ENCODE measurements at places on chromosomes 2 and 18.

- no peak for DNase-seq
These were observed 463.4 kb downstream of the EIPR1 start for GRCh38 chr2:2914252-2914651.

- DNase-seq: no peak
These were observed 408.2 kb upstream of the MYT1L start for GRCh38 chr2:2739231-2739795.

DNA sequence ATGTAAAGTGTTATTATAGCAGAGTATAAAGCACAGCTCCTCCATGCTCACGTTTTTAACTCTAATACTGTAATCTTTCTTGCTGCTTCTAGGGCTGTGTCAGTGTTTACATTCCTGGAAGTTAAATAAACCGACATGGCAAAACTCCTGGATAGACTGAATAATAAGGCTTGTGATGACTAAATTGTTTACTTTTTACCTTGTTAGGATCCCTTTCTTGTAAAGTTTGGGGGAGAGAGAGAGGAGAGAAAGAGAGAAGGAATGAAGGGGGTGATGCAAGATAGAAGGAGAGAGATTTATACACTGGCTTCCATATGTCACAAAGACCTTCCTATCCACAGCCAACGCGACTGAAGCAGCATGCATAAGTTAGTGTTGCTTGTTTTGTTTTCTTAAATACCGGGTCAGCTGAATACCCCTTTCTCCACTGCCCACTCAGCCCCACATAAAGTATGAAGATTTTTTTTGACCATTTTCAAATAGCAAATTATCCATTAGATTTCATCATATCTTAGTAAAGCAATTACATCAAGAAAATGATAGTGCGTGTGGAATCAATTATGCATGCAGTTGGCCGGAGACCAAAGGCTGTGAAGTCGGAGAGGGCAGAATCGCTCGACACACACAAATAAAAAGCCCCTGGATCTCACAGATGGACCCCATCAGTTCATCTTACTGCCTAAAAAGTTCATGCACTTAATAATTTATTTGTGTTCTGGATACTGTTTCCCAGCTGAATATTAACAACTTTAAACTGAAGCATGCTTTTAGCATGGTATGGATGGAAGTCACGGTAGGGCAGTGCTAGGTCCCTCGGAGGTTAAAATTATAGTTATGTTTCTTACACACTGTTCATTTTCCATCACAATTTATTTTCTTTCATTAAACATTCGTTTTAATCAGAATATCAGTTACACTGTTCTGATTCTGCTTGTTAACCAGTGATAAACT lies 20.1 kb downstream of the BCL11A start:
- DNase-seq: no peak

DNA sequence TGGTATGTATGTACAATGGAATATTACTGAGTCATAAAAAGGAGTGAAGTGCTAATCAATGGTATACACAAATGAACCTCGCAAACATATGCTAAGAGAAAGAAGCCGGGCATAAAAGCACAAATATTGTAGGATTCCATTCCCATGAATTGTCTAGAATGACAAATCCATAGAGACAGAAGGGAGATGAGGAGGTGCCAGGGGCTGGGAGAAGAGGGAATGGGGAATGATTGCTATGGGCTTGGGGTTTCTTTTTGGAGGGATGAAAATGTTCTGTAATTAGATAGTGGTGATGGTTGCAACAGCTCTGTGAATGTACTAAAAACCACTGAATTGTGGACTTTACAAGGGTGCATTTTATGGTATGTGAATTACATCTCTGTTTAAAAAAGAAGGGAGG lies 73.5 kb downstream of the GLI2 start:
- no peak for DNase-seq

DNA sequence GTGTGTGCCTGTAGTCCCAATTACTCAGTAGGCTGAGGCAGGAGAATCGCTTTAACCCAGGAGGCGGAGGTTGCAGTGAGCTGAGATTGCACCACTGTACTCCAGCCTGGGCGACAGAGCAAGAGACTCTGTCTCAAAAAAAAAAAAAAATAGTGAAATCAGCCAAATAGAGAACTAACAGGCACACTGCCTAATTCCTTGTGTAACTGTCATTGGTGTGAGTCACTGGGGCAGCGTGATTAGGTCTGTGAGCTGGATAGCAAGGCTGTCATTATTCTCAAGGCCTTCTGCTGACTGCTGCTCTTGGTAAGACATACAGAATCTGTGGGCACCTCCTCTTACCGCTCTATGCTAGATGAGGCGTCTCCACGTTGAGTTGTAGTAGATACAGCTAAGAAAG lies 270.3 kb downstream of the NEDD4L start:
- DNase-seq: no peak

DNA sequence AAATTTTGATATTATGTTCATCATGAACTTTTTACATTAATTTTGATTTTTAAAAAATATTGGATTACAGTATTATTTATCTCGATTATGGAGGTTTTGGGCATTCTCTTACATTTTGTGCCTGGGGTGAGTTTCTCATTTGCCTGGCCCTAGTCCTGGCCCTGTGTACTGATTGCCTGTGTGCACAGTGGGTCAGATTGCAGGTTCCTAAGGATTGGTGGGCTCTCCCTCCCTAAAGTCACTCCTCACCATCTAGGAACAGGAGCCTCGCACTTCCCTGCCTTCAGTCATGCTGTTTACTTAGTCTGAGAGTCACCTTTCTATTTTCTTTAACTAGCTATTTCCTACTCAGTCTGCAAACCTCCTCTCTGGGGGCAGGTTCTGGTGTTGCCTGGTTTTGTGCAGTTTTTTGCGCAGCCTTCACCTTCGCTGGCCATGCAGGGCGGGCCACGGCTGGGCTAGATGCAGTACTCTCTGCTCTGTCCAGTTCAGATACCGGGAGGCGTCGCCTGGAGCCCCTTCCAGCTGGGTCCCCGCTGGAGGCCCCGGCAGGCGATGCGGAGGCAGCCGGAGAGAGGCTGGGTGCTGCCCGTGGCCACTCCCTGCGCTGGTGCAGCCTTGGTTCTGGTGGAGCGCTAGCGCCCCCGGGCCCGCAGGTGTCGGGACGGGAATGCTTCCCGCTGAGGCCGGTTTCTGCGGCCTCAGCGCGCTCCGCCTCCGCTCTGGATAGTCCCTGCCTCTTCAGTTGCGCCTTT lies 23.3 kb upstream of the MC5R start:
- DNase-seq: peak; percentile 17

DNA sequence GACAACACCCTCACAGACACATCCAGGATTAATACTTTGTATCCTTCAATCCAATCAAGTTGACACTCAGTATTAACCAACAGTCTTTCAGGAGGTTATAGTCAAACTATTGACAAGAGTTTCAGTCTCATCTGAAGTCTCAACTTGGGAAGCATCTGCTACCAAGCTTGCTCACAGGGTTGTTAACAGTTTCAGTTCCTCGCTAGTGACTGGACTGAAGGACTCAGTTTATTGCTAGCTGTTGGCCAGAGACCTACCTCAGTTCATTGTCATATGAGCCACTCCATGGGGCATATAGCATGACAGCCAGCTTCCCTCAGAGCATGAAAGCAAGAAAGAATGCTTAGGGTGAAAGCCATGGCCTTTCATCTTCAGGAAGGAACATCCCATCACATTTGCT lies 228.6 kb downstream of the EPHA4 start:
- DNase-seq: no peak

GRCh38 chr2:120448436-120448835 lies 102.5 kb downstream of the INHBB start:
- DNase-seq: no peak

- DNase-seq: no peak
These were observed 6.1 kb downstream of the PLEK start for GRCh38 chr2:68371138-68371537.

DNA sequence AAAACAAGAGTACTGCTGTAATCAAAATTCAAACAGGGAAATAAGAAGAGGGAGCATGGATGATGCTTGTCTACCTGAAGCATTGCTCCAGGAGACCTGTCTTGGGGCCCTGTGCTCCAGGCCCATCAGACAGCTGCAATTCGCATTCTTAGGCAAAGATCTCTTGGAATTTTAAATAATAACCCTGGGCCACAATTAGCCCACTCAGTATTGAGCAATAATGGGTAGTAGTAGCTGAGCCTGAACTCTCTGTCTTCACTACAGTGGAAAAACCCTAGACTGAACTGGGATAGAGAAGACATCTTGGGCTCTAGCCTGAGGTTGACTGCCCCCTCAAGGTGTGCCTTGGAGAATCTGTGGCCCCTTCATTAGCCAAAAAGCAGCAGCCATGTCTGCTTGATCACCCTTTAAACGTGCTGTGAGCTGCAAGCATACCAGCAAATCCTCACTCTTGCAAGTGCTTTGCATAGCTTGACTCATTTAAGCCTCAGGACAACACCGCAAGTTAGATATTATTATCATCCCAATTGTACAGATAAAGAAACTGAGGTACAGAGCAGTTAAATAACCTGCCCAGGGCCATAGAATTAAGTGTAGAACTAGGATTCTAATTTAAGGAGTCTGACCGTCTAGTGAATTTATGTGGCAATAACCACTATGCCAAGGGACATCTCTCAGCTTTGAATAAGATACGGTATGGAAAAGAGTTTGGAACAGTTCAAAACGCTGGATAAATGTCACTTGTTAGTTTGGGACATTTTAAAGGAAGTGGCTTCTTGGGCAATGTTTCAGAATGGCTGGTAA lies 69.0 kb downstream of the DDX1 start:
- DNase-seq: no peak

- no peak for DNase-seq
These were observed 48.1 kb upstream of the PKDCC start for GRCh38 chr2:41999592-42000281.

GRCh38 chr18:13530879-13531387 lies 195.4 kb downstream of the FAM210A start:
- DNase-seq: no peak

DNA sequence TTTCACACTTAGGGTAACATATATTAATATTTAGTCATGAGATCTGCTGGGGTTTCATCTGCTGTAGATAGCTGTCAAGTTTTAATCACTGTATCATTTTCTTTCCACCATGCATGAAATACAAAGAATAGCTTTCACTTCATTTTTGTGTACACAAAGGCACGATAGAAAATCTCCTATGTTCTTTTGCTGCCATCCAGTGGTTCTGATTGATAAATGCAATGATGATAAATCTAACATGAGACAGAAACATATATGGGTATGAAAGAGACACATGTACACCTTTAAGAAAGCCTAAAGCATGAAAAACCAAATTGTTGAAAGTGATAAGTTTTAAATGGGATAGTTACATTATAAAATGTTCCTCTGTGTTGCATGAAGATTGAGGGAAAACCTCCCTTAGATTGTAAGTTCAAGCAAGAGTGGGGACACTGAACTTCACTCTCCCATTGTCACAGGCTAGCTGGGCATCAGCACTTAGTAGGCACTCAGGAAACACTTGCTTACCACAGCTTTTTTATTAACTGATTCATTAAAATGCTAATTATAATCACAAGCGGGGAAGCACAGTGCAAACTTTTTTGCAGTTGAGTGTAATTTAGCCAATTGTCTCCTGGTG lies 31.2 kb downstream of the C1D start:
- DNase-seq: no peak

DNA sequence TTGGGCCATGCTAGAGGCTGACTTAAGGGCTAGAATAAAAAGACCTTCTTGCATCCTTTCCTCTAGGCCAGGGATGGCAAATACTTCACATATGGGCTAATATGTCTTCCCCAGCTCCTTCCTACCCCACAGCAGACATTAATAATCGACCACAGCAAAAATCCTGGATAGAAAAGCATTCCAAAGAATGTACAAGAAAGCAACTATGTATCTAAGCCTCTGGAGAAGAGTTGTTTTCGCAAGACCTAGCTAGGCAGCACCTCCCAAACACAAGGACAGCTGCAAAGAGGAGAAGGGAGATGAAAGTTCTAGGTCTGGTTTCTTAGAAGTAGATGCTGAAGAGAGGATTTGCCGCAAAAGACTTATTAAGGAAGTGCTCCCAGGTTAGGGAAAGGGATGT lies 372.6 kb downstream of the SLC4A3 start:
- no peak for DNase-seq

DNA sequence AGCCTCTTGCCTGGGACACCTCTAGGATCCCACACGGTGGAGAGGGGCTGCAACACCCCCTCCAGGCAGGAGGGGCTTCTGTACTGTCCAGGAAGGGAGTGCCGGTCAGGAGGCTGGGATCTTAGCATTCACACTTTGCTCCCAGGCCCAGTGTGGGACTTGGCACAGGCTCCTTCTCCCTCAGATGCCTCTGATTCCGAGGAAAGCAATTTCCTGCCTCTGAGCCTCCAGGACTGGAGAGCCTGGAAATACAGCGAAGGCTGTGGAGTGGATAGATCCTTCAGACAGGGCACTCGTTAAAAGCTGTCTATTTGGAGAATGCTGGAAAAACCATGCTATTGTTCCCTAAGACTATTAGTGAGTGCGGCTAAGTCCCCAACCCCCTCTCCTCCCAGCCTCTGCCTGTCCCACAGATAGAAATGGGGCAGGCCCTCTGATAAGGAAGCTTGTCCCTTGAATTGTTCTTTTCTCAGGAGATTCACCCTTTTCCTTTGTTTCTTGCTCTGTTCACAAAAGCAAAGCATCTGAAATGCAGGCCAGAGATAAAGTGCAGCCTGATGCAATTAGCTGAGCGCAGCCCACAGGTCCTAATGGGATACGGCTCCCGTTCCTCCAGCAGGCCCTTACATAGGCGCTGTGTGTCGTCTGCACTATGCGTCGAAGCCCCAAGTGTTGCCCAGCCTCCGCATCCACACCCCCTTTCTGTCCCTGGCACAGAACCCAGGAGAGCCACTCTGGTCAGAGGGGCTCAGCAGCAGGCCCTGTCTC lies 252.2 kb downstream of the KLHL29 start:
- no peak for DNase-seq

- DNase-seq: no peak
These were observed 101.6 kb downstream of the LBH start for GRCh38 chr2:30332791-30333453.

DNA sequence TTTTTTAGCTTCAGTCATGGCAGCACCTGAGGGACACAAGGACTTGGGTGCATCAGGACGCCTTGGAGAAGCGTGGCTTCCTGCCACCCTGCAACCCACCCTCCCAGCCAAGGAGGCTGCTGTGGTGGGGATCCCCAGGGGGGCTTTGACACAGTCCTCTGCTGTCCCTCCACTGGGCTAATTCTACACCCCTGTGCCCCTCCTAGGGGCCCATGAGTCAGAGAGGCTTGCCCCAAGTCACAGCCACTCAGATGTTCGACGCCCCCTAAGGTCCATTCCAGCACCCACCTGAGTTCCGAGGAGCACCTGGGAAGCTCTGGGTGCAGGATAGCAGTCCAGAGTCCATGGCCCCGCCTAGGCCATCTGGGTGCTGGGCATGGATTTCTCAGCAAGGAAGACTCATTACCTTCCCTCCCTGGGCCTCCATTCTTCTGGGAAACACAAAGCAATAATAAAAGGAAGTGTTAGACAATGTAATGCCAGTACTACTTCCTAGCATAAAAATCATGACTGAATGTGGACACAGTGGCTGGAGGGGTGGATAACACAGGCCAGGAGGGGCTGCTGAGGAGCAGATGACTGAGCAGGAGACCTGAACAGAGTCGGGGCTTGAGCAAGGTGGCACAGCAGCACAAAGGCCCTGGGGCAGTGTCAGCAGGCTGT lies 3.7 kb downstream of the ALPG start:
- no peak for DNase-seq

Data from activated CD8-positive, alpha-beta memory T cell treated with anti-CD3 and anti-CD28 coated beads for 1 hour (primary cell).